ENCODE measurements at places on chromosomes 5 and 9.
A peak's percentile ranks its signal among the peaks of the same experiment; 100 is the strongest.

- H3K36me3 ChIP-seq: no peaks in the 10 kb centered on the region
- H3K27ac ChIP-seq: peak overlapping the region; percentile 88
- peaks cover 27% of the 10 kb centered on the region for H3K4me1 ChIP-seq
Measured at GRCh38 chr5:170633235-170634081, 129.6 kb downstream of the KCNIP1 start.

- DNase-seq: no peak
- H3K36me3 ChIP-seq: no peaks in the 10 kb centered on the region
- H3K27ac ChIP-seq: no peak overlapping the region
- no peak overlapping the region for H3K4me3 ChIP-seq
- peaks cover 22% of the 10 kb centered on the region for H3K27me3 ChIP-seq
- H3K4me1 ChIP-seq: no peaks in the 10 kb centered on the region
Measured at GRCh38 chr5:160921-161802, 30.1 kb upstream of the LRRC14B start.

- H3K4me3 ChIP-seq: no peak overlapping the region
- peaks cover 3% of the 10 kb centered on the region for H3K27me3 ChIP-seq
- no peaks in the 10 kb centered on the region for H3K36me3 ChIP-seq
- DNase-seq: no peak
- H3K4me1 ChIP-seq: peaks cover 6% of the 10 kb centered on the region
- no peak overlapping the region for H3K27ac ChIP-seq
Measured at GRCh38 chr5:67238191-67238590, 41.6 kb upstream of the CD180 start.

- peaks cover 7% of the 10 kb centered on the region for H3K4me1 ChIP-seq
- no peaks in the 10 kb centered on the region for H3K36me3 ChIP-seq
Measured at GRCh38 chr9:70049236-70049635, 5.6 kb downstream of the MAMDC2 start.

GRCh38 chr5:176697934-176698538, 50.8 kb downstream of the TSPAN17 start:
- no peak for DNase-seq
- no peak overlapping the region for H3K27ac ChIP-seq
- H3K27me3 ChIP-seq: peaks cover 87% of the 10 kb centered on the region

DNA sequence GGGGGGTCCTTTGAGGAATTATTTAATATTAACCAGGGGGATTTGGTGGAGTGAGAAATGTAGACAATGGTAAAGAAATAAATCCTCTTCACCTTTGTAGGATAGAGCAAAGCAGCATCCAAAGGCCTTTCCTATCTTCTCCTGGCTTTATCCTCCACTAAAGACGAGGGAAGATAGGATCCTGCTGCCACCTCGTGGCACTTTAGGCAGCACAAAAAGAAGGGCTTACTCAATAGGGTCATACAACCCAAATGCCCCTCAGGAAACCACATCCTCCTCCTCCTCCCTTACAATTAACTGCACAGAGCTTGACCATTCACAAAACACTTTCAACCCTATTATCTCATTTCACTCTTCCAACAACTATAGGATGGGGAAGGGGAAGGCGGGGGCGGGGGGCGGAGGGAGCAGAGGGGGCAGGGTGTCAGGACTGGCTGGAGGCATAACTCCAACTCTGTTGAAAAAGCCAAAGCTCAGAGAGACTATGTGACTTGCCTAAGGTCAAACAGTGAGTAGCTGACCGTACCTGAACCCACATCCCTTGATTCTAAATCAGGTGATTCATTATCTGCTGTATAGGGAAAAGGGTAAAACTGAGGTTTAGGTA, 45.4 kb upstream of the MYOT start:
- no peak overlapping the region for H3K27ac ChIP-seq
- DNase-seq: no peak
- H3K4me1 ChIP-seq: no peaks in the 10 kb centered on the region
- H3K4me3 ChIP-seq: no peak overlapping the region

DNA sequence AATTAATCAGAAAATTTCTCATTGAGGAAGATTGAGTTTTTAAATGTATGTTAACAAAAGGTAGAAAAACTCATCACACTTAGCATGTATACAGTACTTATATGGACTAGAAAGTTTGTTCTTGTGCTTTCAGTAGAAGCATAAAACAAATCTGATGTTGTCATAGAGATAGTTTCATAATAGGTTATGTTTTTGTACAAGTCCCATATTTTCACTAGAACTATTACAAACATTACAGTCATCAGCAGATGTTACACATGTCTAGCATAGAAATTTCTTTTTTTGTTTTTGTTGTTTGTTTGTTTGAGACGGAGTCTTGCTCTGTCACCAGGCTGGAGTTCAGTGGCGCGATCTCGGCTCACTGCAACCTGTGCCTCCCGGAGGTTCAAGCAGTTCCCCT, 131.4 kb downstream of the COMMD10 start:
- H3K4me3 ChIP-seq: no peak overlapping the region
- H3K27me3 ChIP-seq: no peaks in the 10 kb centered on the region
- H3K27ac ChIP-seq: no peak overlapping the region
- peaks cover 12% of the 10 kb centered on the region for H3K36me3 ChIP-seq
- no peak for DNase-seq

- peaks cover 4% of the 10 kb centered on the region for H3K36me3 ChIP-seq
- no peaks in the 10 kb centered on the region for H3K27me3 ChIP-seq
- no peak overlapping the region for H3K4me3 ChIP-seq
- peaks cover 8% of the 10 kb centered on the region for H3K4me1 ChIP-seq
Measured at GRCh38 chr5:132759114-132760048, 12.2 kb downstream of the CCNI2 start.

DNA sequence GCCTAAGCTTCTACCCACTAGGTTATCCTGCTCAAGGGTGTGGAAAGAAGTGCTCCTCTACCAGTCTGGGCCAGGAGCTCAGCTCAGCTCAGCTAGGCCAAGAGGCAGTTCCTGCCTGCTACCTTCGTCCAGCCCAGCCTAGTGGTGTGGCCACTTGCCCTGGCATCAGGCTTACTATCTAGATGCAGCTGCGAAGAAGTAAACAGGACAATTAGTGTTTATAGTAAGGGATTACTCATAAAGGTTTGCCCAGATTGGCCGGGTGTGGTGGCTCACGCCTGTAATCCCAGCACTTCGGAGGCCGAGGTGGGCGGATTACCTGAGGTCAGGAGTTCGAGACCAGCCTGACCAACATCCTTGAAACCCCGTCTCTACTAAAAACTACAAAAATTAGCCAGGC, 12.8 kb upstream of the SPATA24 start:
- no peaks in the 10 kb centered on the region for H3K27me3 ChIP-seq
- peaks cover 20% of the 10 kb centered on the region for H3K36me3 ChIP-seq
- no peak for DNase-seq

- H3K36me3 ChIP-seq: peaks cover 10% of the 10 kb centered on the region
- H3K27ac ChIP-seq: peak overlapping the region; percentile 90
- no peaks in the 10 kb centered on the region for H3K27me3 ChIP-seq
- no peak for DNase-seq
- H3K4me3 ChIP-seq: peak overlapping the region; percentile 41
- peaks cover 45% of the 10 kb centered on the region for H3K4me1 ChIP-seq
Measured at GRCh38 chr9:112489039-112489546, 2.5 kb downstream of the KIAA1958 start.

- no peaks in the 10 kb centered on the region for H3K36me3 ChIP-seq
- no peak overlapping the region for H3K27ac ChIP-seq
- peaks cover 1% of the 10 kb centered on the region for H3K27me3 ChIP-seq
- DNase-seq: no peak
- no peak overlapping the region for H3K4me3 ChIP-seq
- H3K4me1 ChIP-seq: no peaks in the 10 kb centered on the region
Measured at GRCh38 chr5:107719034-107719606, 48.4 kb upstream of the EFNA5 start.

DNA sequence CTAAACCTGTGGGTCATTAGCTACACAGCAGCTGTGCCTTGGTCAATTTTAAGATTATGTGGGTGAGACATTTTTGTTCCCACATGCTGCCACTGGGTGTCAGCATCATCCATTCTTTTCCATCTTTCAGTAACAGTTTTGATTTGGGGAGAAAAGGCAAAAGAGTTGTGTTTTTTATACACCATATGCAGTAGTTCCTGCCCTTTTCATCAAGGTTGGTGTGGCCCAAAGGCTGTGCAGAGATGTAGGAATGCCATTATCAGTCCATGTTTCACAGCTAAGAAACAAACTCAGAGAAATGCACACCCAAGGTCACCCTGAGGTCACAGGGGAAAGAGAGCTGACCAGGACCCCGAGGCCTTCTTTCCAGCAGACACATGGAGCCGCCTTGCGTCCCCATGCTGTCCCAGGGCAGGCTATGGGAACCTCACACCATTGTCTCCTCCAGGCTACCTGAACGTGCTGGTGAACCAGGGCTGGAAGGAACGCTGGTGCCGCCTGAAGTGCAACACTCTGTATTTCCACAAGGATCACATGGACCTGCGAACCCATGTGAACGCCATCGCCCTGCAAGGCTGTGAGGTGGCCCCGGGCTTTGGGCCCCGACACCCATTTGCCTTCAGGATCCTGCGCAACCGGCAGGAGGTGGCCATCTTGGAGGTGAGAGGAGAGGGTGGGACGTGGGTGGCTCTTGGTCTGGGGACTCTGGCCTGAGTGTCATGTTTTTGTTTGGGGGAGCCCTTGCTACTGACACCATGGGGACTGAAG, 27.8 kb upstream of the GRPEL2 start:
- no peaks in the 10 kb centered on the region for H3K4me1 ChIP-seq
- no peaks in the 10 kb centered on the region for H3K27me3 ChIP-seq
- no peak overlapping the region for H3K4me3 ChIP-seq
- DNase-seq: peak; percentile 18
- no peak overlapping the region for H3K27ac ChIP-seq

- H3K4me1 ChIP-seq: peaks cover 83% of the 10 kb centered on the region
- H3K27me3 ChIP-seq: no peaks in the 10 kb centered on the region
- peak overlapping the region; percentile 60 for H3K27ac ChIP-seq
- no peak for DNase-seq
- no peaks in the 10 kb centered on the region for H3K36me3 ChIP-seq
- H3K4me3 ChIP-seq: peak overlapping the region; percentile 54
Measured at GRCh38 chr5:62327138-62328053, 21.4 kb downstream of the KIF2A start.

DNA sequence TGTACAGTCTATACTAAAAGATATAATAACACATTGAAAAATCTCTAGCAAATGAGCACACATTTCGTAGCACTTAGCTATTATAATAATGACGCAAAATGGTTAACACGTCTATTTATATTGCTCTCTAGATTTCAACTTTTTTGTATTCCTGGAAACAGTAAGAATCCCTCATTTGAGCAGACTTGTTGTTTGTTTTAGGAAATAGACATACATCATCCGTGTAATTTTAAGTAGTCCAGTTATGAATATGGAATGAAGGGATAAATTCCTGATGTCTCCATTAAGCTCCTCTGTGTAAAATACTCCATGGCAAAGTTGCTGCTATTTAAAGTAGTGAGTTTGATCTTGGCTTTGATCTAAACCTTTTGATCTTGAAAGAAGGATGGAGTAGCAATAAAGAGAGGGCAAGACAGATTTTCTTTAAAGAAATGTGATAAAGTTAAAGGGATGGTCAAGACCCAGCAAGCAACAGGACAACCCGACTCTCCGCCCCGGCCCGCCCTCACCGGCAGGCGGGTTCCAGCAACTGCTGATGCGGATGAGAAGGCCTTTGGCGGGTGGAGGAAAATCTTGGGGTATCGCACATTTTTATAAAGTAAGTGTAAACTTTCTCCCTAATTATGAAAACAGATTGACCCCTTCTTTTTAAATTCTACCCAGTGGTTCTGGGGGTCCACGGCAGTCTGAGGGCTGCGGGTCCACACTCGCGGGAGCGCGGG, 277.4 kb downstream of the AOPEP start:
- H3K27ac ChIP-seq: no peak overlapping the region
- peaks cover 12% of the 10 kb centered on the region for H3K4me1 ChIP-seq
- peak overlapping the region; percentile 88 for H3K4me3 ChIP-seq
- H3K27me3 ChIP-seq: peaks cover 38% of the 10 kb centered on the region

DNA sequence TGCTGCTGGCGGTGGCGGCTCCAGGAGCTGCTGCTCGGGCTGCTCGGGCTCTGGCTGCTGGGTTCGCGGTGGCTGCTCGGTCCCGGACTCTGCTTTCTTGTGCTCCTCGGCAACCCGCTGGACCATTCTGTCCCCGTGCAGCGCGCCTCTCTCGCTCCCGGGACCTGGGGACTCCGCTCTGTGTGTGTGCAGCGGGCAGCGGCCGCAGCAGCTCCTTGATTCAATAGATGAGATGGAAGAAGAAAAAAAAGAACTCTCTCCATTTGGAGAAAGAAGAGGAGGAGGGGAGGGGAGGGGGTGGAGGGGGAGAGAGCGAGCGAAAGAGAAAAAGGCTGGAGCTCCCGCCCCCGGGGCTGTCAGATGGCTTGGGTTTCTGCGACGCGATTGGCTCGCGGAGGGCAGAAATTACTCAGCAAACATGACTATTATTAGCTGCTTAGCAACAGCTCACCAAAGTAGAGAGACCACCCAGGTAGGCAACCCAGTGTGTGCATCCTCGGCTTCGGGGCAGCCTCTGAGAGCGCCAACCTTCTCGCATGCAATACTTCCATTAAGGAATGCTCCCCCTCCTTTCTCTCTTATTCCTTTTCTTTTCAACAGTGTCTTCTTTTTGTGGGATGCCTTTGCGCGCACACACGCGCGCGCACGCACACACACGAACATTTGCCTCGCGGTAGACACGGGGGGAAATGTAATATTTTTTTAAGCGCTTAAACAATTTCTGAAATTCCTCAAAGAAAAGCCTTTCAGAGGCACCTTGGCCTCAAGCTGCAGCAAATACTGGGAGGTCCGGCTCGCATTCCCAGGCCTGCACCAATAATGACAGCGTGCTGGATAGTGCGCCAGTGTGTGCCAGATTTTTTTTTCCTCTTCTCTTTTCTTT, 7.6 kb downstream of the PTCH1 start:
- no peaks in the 10 kb centered on the region for H3K36me3 ChIP-seq
- peak overlapping the region; percentile 76 for H3K27ac ChIP-seq
- no peaks in the 10 kb centered on the region for H3K27me3 ChIP-seq
- peak overlapping the region; percentile 96 for H3K4me3 ChIP-seq
- DNase-seq: peak; percentile 44
- H3K4me1 ChIP-seq: peaks cover 56% of the 10 kb centered on the region

GRCh38 chr5:84292000-84292642, 92.6 kb downstream of the EDIL3 start:
- H3K36me3 ChIP-seq: no peaks in the 10 kb centered on the region
- no peak for DNase-seq
- H3K27ac ChIP-seq: no peak overlapping the region
- no peak overlapping the region for H3K4me3 ChIP-seq

- H3K27ac ChIP-seq: no peak overlapping the region
- DNase-seq: no peak
- H3K27me3 ChIP-seq: peaks cover 4% of the 10 kb centered on the region
Measured at GRCh38 chr5:57311921-57312735, 138.3 kb downstream of the GPBP1 start.

DNA sequence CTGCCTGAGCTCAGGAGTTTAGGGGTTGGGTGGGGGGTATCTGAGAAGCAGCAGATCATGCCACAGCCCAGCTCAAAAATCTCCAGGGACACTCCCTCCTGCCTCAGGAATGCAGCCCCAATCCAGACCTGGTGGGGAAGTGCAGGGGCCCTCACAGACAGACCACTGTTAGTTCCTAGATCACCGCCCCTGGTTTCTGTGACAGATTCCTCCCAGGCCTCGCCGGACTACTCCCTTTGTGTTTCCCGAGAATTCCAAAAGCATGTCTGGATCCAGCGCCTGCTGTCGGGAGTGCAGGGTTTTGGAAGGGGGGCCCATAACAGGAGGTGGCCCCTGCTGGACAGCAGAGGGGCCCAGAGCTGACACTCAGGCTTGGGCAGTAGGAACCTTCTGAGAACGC, 74.5 kb downstream of the CTSL start:
- H3K4me1 ChIP-seq: peaks cover 2% of the 10 kb centered on the region
- DNase-seq: no peak
- H3K4me3 ChIP-seq: no peak overlapping the region
- no peaks in the 10 kb centered on the region for H3K36me3 ChIP-seq
- H3K27ac ChIP-seq: no peak overlapping the region

Measured in naive thymus-derived CD8-positive, alpha-beta T cell (primary cell).